ENCODE measurements at places on chromosomes 2 and 18.

- DNase-seq, result no peak
These were observed 28.5 kb downstream of the SLC66A2 start for GRCh38 chr18:79922971-79923411.

DNA sequence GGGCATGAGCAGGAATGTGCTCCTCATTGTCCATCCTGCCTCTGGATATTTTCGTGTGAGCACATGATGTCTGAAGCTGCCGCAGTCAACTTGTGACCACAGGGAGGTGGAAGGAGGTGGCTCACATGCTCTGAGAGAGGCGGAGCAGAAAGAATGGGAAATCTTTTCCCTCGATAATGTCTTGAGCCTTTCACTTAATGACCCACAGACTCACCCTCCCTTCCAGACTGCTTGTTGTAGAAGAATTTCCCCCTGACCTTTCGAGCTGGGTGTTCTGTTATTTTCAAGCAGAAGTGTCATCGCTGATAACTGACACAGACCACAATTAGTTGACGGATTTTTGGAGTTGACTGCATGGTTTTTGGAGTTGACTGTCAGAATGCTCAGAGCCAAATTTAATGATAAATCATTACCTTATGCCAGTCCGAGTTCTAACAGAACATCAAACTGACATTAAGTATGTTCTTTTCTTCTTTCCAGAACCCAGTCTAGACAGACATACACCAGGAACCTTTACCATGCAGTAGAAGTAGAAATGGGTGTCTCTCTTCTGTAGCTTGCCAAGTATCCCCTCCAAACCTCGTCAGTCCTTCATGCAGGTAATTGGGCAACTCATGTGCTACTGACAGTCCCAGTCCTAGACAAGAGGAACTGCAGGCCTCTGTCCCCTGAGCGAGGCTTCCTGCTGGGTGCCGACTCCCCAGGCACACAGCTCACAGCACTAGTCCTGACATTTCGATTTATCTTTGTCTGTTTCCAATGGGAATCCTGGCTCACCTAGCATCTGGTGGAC lies 29.4 kb upstream of the RTTN start:
- DNase-seq, result no peak

GRCh38 chr2:114859726-114860510 lies 417.5 kb downstream of the DPP10 start:
- DNase-seq, result no peak

DNA sequence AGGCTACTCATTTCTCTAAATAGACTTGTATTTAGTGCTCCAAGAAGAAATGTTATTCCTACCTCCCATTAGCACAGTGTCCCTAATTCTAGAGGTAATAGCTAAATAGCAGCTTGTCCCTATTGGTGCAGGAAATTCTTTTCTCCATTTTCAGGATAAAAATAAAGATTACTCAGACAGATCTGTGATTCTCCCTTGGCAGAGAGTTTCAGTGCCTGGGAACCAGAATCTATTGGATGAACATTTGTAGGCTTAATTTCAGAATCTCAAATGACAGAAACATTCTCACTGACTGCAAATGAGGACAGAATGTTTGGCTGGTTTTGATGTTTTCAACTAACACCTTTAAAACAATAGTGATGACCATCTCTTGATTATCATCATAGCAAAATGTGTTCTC lies 33.3 kb upstream of the LGALSL start:
- DNase-seq, result no peak

GRCh38 chr2:20292984-20293383 lies 57.7 kb downstream of the PUM2 start:
- DNase-seq, result no peak

- DNase-seq, result no peak
These were observed 18.9 kb downstream of the ADI1 start for GRCh38 chr2:3500326-3500899.
